Stimulated activated CD8-positive, alpha-beta memory T cell treated with anti-CD3 and anti-CD28 coated beads, Interleukin-7, amount 100 ng/mL, for 1 hour (primary cell): ENCODE measurements at places on chromosomes 13 and 19.

DNA sequence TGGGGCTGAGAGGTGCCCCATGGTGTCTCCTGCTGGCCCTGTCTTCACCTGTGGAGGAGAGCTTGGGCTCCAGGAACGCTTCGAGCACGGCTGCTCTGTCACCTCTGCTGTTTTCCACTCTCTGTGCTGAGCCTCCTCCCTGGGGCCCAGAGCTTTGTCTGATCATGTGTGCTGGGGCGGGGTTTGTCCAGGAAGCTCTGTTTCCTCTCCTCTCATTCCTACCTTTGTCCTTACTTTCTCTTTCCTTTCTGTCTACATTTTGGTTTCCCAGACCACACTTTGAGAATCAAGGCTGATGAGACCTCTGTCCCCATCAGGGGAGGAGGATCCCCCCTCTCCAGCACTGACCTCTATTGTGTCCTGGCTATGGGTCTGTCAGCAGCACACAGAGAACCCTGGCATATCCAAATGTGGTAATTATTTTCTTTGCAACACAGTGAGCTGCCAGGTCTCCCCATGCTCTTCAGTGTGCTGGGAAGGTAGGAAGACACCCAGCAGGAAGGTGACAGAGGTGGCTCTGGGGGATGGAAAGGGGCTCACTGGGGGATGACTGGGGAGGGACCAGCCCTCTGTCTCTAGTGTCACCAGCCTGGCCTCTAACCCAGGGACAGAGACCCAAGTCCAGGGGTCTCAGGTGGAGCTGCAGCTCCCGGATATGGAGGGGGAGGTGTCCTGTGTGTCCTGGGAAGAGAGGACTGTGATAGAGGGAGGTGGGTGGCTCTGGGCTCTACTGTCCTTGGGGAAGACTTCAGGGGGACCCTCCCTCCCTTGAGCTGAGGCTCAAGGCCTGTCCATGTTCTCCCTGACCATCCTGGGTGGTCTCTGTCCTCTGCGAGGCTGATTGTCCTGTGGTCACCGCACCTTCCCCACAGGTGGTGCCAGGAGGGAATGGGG is at the start of gene CEACAM1:
Gene CEACAM1 (minus strand): TSS at position 128 of the 894 bp plus-strand sequence. CDS start 107 bp downstream, at position 21.
- peak; percentile 13 for DNase-seq

DNA sequence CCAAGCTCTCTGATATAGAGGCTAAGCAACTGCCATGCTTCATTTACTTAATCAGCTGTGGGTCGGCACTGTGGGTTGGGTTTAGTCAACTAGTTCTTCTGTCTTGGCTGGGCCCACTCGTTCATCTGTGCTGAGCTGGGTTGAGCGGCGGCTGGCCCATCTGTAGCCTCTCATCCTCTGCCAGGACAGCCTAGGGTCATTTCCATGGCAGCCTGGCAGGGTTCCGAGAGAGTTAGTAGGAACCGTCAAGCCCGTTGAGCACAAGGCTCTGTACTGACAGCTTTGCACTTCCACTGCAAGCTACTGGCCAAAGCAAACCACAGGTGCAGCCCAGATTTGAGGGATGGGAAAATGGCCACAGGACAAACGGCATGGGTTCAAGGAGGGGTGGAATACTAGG is 6.6 kb upstream of the ZNF835 start:
- DNase-seq, result no peak

DNA sequence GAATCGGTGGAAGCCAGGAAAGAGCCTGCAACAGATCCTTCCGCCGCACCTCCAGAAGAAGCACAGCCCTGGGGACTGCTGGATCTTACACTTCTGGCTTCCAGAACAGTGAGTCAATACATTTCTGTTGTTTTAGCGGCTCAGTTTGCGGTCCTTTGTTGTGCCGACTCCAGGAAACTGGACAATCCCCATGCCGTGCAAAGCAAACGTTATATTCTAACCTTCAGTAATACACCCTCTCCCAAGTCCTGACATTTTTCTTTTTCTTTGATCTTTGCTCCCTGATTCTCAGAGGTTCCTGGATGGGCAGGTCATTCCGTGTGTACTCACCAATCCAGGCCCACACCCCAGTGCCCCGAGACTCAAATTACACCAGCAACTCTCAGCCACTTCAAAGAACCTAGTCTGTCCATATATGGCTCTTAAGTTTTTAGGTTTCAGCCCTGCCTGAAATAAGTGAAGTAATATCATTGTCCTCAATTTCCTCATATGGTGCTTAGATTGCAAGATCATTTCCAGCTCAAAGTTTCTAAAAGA is 387.1 kb upstream of the SGCG start:
- DNase-seq, result no peak

DNA sequence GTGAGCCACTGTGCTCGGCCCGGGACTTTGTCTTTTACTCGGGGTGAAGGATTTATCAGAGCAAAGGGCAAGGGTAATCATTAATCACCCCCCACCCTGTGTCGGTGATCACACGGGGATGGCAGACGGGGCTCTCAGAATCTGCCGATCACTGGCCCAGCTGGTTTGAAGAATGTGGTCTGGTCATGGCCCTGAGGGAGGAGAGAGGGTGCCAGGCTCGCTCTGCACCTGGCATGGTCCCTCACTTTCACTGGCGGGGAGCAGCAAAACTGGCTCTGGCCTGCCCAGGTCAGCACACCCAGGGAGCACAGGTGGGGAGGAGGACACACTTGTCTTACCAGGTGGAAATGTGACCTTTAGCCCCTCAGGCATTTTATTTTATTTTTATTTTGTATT is 10.2 kb downstream of the REEP6 start:
- DNase-seq, result no peak

GRCh38 chr19:43684326-43684725 is 14.4 kb upstream of the PLAUR start:
- no peak for DNase-seq

- DNase-seq, result no peak
Measured at GRCh38 chr13:46176756-46177155, 5.2 kb downstream of the LCP1 start.

- DNase-seq, result no peak
Measured at GRCh38 chr19:5828661-5829566, 10.6 kb downstream of the FUT6 start.

GRCh38 chr19:39704181-39705044 is at the start of gene LGALS14:
Gene LGALS14 (plus strand): TSS chr19:39704481. CDS start chr19:39704529, 48 bp downstream.
- DNase-seq, result no peak
